ENCODE measurements at places on chromosomes 2 and 18. TPM values are rescaled to one million over a fixed set of nuclear protein-coding genes. Genes with fewer than 3 reads are reported as not detected.

The TYW5 gene
- total RNA-seq = 7.8 TPM

The PCARE gene
- total RNA-seq = under 0.01 TPM

The ABCA12 gene
- total RNA-seq = not detected

The MSTN gene
- total RNA-seq = not detected

The COL6A3 gene
- total RNA-seq = 497 TPM

The SNRNP200 gene
- total RNA-seq = 55.1 TPM

The EVX2 gene
- not detected for total RNA-seq

The TRABD2A gene
- 0.56 TPM for total RNA-seq

The GKN2 gene
- not detected for total RNA-seq

The CCDC150 gene
- total RNA-seq = 4.2 TPM

The NYAP2 gene
- not detected for total RNA-seq
